Stromal cell of bone marrow (primary cell): ENCODE measurements at places on chromosomes 16 and 17.
A peak's percentile ranks its signal among the peaks of the same experiment; 100 is the strongest.

DNA sequence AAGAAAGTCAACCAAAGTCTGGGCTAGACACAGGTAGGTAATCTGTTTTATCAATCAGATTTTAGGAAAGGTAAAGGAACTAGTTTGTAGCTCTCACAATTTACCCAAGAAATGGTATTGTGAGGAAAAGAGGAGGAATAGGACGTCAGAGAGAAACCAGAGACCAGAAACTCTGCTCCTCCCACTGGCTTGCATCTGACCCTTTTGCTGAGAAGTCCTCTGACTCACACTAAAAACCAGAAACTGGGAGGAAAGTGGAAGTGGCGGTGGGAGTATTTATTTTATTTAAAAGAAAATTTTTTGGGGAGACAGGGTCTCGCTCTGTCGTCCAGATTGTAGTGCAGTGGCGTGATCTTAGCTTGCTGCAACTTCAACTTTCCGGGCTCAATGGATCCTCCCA is 38.0 kb upstream of the MNT start:
- DNase-seq, result peak; percentile 68

DNA sequence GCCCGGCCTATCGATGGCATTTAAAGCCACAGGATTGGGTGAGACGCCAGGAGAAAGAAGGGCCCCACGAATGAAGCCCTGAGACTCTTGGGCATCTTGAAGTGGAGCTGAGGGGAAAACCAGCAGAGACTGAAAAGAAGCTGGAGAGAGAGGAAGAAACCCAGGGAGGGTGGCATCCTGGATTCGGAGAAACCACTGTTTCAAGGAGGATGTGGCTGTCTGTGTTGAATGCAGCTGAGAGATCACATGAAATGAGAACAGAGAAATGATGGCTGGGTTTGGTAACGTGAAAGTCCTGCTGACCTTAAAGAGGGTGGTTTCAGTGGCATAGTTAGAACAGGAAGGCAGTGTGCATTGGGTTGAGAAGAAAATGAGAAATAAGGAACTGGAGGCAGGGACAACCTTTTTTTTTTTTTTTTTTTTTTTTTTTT is 3.8 kb downstream of the TNFSF12 start:
- DNase-seq, result no peak

- DNase-seq, result no peak
Observed at GRCh38 chr17:38844261-38844757, 9.2 kb downstream of the RPL23 start.

DNA sequence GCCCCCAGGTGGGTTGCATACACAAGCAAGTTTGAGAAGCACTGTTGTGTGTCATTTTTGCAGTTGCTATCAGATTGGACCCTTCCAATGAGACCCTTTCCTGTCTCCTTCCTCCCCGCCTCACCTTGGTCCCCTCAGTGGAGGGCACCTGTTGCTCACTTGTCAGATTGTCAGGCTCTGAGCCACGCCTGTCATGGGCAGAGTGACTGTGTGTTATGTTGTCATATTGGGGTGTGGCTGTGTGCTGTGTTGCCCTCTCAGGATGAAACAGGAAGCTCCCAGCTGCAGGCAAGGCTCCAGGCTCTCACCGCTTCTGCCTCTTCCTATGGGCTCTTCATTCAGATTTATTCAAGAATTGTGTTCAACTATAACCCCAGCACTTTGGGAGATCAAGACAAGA is 302.9 kb downstream of the CPPED1 start:
- DNase-seq, result no peak

GRCh38 chr17:75176625-75177024 is 6.1 kb downstream of the SUMO2 start:
- DNase-seq, result no peak

GRCh38 chr17:50640686-50641351 is 6.1 kb downstream of the ABCC3 start:
- no peak for DNase-seq

DNA sequence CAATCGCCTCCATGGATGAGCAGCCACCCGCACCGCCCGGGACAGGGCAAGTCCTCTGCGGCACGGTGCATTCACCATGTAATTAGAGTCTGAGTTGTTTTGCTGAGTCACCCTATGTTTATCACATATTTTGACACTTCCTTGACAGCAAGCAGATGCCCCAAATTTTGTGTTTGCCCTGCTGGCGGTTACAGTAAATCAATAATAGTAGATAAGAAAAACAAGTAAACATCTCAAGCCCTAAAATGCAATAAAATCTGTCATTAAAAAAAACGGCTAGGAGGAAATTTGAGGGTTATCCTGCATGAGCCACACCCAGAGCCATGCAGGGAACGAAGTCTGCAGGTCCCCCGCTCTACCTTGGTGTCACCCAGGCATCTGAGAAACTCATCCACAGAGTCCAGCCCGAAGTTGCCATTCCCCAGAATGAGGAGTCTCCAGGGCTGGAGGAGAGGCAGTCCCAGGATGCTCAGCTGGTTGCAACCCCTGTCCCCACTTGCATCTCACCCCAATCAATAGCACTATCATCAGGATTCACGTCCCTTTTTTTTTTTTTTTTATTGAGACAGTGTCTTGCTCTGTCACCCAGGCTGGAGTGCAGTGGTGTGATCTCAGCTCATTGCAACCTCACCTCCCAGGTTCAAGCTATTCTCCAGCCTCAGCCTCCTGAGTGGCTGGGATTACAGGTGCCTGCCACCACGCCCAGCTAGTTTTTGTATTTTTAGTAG is 16.5 kb upstream of the ST6GALNAC1 start:
- DNase-seq, result no peak

DNA sequence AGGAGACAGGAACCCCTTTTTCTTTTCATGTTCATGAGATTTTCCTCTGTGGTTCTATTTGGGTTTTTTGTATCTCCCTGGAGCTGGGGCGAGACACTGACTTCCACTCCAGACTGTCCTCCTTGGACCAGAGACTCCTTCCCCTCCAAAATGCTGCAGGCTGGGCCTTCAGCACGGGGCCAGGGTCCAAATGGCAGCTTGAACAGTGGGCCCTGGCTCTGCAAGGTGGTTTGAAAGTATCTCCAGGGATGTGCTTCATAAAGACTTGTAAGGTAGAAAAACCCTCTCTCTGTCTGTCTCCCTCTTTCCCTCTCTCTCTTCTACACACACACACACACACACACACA is 236.1 kb downstream of the ZNF423 start:
- DNase-seq, result no peak

- DNase-seq, result no peak
Observed at GRCh38 chr16:88820385-88821025, 8.8 kb upstream of the APRT start.

DNA sequence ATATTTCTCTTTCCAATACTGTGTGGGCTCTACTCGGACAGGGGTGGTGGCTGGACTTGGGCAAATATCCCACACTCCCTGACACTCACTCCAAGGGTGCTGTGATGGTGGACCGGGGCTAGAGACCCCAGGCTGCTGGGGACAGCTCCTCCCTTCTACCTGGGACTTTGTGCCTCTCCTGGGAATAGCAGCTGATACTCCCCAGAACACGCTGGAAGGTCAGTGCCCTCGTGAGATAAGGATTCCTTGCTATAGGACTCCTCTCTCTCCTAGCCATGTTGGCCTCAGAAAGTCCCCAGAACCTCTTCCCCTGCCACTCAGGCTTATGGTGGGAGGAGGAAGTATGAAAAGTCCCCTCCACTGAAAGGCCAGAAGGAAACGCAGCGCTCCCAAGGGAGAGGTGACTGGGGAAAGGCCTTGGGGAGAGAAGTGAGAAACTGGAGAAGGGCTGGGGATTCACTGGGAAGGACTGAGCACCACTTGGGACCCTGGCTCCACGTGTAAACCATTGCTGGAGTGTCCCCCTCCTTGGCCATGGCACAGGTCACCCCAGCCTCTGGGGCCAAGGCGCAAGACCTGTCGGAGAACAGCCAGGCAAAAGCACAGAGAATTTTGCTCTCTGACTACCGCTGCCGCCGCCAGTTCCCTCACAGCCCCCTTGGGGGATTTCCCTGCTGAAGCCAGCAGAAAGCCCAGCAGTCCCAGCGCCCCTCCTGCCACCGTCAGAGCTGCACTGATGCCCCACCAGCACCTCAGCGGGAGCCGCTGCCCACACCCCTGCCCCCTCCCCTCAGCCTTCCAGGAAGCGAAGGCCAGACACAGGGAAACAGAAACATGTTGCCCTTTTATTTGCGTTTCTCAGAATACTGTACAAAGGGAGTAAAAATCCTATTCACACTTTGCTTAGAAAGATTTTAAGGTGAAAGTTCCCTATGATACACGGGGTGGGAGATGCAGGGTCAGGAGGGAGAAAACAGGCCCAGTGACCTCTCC is 2.1 kb upstream of the GSDMB start:
- no peak for DNase-seq

DNA sequence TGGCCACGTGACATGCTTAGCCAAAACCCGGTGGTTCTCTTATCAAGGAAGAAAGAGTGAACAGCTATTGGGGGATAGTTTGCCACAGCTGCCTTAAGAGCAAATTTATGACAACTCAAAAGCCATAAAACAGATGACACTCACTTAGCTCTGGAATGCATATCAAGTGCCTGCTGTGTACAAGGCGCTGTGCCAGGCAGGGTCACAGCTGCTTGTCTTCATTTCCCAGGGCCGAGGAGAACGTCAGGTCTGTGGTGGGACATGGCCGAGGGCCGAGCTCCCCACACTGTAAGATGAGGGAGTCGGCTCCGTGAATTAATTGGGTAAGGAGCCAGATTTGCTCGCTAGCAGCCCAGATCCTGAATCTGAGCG is 14.0 kb downstream of the EEF2K start:
- no peak for DNase-seq

GRCh38 chr16:82061861-82062525 is 26.9 kb downstream of the HSD17B2 start:
- DNase-seq, result no peak

DNA sequence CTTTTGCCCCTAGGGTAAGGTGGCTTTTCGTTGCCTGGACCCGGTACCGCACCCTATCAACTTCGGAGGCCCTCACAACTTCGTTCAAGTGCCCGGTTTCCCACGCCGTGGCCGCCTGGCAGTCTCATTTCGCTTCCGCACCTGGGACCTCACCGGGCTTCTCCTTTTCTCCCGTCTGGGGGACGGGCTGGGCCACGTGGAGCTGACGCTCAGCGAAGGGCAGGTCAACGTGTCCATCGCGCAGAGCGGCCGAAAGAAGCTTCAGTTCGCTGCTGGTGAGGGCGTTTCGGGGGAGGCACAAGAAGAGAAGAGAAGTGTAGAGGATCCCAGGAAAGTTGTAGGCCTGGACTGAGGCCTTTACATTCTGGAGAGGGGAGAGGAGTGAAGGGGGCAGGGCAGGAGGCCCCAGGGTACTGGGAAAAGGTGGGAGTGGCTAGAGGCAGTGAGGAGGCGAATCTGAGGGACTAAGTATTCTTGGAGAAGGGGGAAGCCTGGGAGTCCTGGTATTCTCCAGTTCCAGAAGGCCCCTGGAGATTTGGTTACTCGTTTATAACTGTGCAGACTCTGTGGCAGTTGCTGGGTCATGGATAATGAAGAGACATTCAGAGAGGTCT is 5.5 kb downstream of the CNTNAP1 start:
- DNase-seq, result no peak

GRCh38 chr16:66566051-66566901 is at the start of gene CMTM1:
CMTM1 (plus strand) TSS chr16:66566439; CDS start chr16:66566514, 75 bp downstream.
- no peak for DNase-seq
